ENCODE measurements at places on chromosomes 16 and 17.

DNA sequence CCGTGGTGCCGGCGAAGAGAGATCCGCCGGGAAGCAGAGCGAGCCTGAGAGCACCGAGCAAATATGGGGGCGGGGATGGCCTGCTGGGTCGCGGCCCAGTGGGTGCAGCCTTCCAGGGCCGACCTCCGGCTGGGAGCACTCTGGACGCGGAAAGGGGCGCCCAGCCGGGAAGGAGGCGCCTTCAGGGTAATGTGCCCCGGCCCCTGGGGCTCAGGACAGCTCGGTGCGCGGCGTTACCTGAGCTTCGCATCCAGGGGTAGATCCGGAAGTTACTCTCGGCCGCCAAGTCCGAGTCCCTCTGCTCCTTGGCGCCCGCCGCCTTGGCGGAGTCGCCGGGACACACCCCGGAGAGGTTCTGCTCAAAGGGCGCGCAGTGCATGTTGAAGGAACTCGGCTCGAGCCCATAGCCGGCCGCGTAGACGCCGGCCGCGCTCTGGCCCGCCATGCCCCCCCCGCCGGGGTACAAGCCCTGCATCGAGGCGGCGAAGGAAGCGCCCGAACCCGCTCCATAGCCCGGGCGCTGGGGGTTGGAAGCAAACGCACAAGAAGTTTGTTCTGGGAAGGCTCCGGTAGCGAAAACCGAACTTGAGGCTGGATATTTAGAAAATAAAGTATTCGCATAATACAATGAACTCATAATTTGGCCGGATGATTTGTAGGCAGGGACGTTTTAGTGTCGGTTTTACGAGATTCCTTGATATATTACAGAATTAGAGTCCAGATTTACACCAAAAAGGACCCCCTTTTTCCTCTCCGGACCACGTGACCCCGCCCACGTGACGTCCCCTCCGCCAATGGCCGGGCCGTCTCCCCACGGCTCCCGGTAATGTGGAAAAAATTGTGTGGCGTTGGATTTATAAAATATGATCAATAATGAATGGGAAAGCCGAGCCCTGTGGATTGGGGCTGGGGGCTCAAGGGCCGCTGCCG is at the start of gene HOXB7:
Gene HOXB7 (minus strand): TSS at position 736 of the 930 bp plus-strand sequence. CDS start 99 bp downstream, at position 637.
- DNase-seq: peak; percentile 65

DNA sequence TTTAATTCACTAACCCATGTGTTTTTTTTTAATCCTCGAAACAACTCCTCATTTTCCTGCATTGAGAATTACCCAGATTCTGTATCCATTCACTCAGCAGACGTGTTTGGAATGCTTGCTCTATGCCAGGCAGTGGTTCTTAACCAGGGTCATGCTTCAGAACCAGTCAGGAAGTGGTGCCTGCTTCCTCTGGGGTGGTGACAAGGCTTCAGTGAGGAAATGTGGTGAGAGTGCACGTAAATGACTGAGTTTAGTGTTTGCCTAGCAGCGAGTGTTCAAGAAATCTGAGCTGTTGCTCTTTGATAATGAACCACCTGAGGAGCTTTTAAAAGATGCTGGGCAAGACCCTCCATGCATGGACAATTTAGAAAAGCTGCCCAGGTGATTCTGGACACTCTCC is 9.9 kb downstream of the ZFP90 start:
- no peak for DNase-seq

GRCh38 chr17:83076938-83077337 is 2.5 kb upstream of the METRNL start:
- no peak for DNase-seq

DNA sequence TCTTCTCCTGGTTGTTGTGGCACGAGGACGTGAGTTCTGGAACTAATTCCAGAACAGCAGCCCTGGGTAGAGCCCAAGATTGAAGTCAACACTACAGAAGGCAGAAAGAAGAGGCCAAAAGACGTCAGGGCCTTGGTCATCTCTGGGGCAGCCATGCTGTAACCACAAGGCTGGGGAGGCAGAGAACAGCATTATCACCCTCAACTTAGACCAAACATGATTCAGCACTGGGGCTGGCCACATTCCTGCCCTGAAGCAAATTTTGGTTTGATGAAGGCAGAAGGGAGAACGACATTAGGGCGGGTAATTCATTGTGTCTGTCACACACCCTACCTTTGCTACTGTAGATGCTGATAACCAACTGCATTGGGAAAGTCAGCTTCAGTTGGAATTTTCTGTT is 9.7 kb upstream of the ALOX15B start:
- peak; percentile 32 for DNase-seq

DNA sequence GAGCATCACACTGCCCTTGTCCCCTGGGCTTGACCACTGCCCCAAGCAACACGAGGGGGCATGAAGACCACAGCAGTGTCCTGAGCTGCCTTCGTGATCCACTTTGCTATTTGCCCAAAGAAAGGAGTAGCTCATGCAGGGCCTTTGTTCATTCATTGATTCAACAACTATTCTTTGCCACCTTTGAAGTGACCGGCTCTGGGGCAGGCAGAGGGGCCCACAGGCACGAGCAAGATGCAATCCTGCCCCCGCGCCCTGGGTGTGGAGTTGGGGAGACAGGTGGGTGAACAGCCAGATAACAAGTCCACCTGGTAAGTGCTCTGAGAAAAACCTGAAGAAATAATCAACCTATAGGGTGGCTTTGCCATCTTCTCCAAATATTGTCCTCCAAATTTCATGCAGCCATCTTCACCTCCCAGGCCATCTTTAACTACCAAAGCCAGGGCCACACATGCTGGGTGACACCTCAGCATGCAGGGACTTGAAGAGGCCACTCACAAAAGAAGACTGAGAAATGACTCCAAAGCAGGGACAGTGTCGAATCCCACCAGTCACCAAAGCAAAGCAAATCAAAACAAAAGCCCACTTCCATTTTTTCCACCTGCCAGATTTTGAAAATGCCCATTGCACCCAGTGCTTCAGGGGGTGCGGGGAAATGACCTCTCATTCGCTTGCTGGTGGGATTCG is 18.2 kb upstream of the RBFOX3 start:
- no peak for DNase-seq

GRCh38 chr17:13281626-13282025 is 263.8 kb upstream of the ELAC2 start:
- DNase-seq: no peak

DNA sequence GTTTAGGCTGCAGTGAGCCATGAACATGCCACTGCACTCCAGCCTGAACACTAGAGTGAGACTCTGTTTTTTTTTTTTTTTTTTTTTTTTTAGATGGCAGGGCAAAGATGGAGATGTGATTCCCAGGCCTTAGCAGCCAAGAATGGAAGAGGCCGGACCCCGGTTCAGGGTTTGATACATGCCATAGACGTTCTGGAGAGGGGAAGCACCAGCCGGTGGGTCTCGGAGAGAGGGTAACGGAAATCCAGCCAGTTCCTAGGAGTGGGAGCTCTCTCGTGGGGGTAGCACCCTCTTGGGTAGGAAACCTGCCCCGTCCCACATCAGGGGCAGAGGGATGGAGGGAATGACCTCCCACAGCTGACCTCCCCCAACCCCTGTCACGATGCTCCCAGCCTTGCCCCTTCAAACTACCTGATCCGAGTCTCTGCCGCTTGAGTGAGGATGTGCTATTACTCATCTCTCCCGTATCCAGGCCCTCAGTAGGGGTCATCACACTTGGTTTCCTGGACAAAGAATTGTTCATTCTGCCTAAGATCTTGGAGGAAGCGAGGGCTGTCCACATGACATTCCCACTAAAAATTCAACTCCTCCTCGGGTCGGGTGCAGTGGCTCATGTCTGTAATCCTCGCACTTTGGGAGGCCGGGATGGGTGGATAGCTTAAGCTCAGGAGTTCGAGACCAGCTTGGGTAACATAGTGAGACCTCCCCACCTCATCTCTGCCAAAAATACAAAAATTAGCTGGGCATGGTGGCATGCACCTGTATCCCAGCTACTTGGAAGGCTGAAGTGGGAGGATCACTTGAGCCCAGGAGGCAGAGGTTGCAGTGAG is 47.3 kb downstream of the MIS12 start:
- DNase-seq: no peak

DNA sequence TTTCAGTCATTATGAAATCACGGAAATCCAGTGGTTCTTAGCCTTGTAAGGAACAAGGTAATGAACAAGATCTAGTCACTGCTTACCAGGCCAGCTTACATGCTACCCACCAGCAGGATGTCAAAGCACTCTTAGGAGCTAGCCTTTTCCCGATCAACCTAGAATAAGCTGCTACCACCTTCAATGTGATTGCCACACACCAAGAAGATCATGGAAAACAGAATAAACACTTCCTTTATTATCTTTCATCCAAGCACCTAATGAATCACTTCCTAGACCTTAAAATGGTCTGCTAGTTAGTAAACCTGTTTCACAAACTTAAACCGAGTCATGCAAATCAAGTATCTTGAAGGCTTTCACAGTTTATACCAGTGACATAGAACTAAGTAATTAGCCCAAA is 5.0 kb downstream of the BBS2 start:
- no peak for DNase-seq

GRCh38 chr17:57247913-57248312 is 8.4 kb upstream of the MSI2 start:
- DNase-seq: no peak

- no peak for DNase-seq
Measured at GRCh38 chr17:1486802-1487695, 5.4 kb downstream of the MYO1C start.

DNA sequence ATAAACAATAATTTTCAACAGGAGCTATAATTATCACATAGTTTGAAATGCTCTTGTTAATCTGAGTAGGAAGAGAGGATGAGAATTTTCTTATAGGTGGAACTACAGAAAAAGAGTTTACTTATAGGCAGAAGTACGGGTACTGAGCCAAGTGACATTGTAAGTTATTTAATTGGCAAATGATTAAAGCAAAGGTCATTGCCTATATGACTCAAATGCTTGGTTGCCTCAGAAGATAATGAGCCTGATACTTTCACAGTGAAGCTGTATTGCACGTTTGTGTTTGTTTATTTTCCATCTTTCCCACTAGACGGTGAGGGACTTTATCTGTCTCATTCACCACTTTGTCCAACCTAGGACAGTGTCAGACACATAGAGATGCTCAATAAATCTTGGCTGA is 749.3 kb downstream of the MAF start:
- DNase-seq: no peak

- DNase-seq: peak; percentile 16
Measured at GRCh38 chr16:10121491-10121890, 60.7 kb downstream of the GRIN2A start.

GRCh38 chr16:54286366-54287130 is at the start of gene IRX3:
Gene IRX3 (minus strand): TSS chr16:54286787. CDS start chr16:54286050, 737 bp downstream.
- DNase-seq: peak; percentile 80

DNA sequence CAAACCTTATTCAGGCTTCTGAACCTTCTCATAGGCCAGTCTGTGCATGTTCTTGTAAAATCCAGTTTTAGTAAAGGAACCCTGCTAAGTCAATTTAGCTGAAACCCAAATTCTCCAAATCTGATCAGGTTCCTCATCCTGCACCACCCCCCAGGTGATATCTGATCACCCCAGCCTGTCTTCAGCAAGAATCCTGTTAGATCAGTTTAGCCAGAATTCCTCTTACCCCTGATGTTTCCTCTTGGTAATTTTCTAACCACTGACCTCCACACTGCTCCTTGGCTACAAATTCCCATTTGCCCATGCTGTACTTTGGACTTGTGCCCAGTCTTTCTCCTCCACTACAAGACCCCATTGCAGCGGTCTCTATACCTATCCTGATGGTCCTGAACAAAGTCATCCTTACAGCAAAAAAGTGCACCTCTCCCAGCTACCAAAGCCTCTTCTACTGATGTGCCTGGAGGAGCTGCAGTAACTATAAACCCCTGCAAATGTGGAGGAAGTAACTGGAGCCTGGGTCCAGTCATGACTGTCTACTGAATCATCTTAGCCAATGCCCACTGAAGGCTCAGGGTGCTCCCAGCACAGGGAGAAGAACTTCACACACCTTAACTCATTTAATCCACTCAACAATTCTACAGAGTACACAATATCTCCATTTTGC is 23.8 kb downstream of the TEX14 start:
- DNase-seq: no peak

DNA sequence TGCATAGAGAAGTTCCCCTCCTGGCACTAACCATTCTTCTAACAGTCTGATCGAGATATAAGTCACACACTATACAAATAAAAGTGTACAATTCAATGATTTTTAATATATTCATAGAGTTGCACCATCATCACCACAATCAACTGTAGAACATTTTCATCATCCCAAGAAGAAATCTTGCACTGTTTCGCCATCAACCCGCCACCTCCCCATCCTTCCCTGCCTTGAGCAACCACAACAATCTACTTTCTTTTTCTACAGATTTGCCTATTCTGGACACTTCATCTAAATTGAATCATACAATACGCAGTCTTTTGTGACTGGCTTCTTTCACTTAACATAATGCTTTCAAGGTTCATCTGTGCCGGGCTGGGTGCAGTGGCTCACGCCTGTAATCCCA is 33.0 kb upstream of the GUCY2D start:
- no peak for DNase-seq

- peak; percentile 26 for DNase-seq
Measured at GRCh38 chr17:7634384-7634783, 4.4 kb downstream of the SHBG start.

- no peak for DNase-seq
Measured at GRCh38 chr17:72903522-72903921, 189.0 kb downstream of the SLC39A11 start.

DNA sequence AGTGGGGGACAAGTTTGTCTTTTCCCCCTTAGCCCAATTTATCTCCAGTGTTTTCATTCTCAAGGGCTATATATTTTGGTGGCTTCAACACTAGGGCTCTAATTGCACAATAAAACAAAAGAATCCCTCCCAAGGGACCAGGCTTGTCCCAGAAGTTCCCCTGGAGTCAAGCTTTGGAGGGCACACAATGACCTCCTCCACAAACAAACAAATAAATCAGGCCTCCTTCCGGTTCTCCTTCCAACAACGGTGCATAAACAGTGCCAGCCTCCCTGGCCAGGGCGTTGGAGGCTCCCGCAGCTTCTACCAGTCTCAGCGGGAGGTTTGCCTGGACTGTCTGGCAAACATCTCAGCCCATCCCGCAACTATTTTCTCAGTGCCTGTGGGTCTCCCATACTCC is 188.0 kb upstream of the FOXF1 start:
- peak; percentile 14 for DNase-seq

DNA sequence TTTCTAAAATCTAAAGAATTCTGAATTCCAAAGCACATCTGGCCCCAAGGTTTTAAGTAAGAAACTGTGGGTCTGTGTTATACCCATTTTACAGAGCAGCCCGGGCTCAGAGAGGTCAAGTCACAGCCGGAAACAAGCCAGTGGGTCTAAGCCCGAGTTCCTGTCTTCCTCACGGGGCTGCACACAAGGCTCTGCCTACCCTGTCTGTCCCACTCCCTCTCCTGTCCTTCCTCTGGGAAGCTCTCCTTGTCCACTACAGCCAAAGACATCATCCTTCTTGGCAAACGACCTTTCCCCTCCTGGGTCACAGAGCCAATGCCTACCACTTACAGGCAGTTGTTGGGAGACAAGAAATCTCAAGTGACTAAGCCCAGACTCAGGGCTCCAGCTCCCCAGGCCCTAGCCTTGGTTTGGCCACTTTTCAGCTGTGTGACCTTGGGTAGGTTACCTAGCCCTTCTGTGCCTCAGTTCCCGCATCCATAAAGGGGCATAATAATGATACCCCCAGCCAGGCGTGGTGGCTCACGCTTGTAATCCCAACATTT is 55.6 kb upstream of the MAP3K14 start:
- no peak for DNase-seq

GRCh38 chr16:1762196-1762878 is 9.0 kb downstream of the NME3 start:
- no peak for DNase-seq

- DNase-seq: peak; percentile 11
Measured at GRCh38 chr17:74992223-74992622, 4.8 kb downstream of the CDR2L start.

Data from A172 (cell line).